ENCODE measurements at places on chromosomes 6 and 20.

DNA sequence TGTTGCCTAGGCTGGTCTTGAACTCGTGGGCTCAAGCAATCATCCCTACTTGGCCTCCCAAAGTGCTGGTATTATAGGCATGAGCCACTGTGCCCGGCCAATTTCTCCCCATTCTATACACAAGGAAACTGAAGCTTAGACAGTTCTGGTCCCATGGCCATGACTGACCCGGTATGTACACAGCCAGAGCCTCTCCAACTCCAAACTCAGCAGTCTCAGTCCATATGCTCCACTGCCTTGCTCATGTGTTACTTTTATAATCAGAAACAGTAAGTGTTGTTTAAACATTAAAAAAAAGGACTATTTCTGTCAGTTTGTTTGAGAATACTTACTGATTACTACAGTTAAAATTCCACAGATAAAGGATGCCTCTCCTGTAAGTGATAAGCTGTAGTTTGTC is 50.6 kb downstream of the RNF24 start:
- no peak for DNase-seq

- no peak for DNase-seq
These were observed 543.1 kb upstream of the IRAK1BP1 start for GRCh38 chr6:78324213-78324612.

- peak; percentile 93 for DNase-seq
These were observed 36.5 kb upstream of the MLN start for GRCh38 chr6:33840048-33840926.

GRCh38 chr6:136723780-136724179 is 68.5 kb downstream of the MAP3K5 start:
- DNase-seq = no peak

- no peak for DNase-seq
These were observed 33.2 kb upstream of the SNX9 start for GRCh38 chr6:157789861-157790260.

- DNase-seq = no peak
These were observed 53.4 kb downstream of the PTCHD4 start for GRCh38 chr6:48057601-48058000.

GRCh38 chr6:142331075-142331551 is 29.3 kb downstream of the ADGRG6 start:
- DNase-seq = no peak

DNA sequence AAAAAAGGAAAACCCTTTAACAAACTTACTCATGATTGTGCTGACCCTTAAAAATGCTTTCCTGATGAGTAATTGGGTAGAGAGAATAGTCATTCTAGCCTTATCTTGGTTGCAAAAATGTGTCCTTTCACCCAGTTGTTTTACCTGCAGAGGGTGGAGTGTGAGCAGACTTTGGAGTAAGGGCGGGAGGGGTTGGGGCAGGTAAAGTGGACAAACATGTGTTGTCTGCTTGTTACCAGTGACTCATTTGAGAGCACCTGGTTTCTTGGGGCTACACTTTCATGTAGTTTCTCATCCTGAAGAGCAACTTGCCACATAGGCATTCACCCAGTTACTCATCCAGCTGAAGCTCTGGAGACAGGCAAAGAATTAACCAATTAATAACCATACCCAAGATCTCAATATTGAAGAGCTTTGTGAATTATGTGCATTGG is 121.1 kb downstream of the TNFRSF21 start:
- DNase-seq = peak; percentile 87

- no peak for DNase-seq
These were observed 20.3 kb downstream of the MMS22L start for GRCh38 chr6:97262676-97263075.

DNA sequence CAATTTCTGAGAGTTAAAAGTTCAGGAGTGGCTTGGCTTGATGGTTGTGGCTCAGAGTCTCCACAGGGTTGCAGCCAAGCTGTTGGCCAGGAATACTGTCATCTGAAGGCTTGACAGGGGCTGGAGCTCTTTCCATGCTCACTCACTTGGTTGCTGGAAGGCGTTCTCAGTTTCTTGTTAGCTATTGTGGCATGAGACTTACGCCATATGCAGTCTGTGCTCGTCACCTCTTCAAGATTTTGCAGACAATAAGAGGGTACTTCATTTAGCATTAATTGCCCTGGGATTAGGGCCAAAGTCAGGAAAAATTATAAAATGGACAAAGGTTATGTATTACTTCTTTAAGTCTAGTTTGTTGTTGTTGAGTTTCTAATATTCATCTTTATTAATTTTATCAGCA is 380.6 kb upstream of the MAP3K7 start:
- DNase-seq = no peak

DNA sequence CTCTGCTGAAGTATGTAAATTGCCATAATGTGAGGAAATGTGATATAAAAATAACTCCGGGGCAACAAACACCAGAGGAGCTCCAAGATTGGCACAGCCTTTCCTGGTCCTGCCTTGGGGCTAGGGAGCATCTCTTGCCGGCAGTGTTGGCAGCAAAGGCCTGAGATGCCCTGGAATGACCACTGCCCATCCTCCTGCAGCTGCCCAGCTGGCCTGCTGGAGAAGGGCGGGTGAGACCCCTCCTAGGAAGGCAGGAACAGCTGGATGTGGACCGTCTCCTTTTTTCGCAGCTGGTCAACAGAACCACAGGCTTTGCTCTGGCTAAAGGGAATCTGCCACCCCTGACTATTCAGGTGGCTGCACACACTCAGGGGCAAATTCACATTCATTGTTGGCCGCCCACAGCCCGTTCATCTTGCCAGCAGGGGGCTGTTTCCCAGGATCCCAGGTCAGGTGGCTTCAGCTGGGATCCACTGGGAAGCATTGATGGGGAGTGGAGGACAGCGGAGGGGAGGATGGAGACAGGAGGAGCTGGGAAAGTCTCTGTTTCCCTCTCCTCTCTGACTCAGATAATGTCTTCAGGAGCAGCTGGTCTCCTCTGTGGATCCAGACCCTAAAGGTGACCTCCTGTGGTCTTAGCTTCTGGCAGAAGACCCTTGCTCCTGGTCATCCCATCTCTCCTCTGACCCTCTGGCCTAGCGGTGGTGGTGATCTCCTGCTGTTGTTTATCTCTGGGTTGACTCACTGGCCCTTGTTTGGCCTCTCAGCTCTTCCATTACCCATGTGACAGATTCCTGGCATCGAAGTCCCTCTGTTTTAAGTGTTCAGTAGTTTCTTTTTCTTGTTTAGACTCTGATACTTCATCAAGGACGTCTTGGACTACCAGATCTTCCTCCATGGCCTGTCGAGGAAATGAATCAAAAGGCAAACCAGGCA is 336.7 kb downstream of the DHX35 start:
- DNase-seq = no peak

GRCh38 chr6:16706911-16707783 is 54.1 kb downstream of the ATXN1 start:
- DNase-seq = no peak

- no peak for DNase-seq
These were observed 173.7 kb downstream of the MBOAT1 start for GRCh38 chr6:20038410-20039204.

DNA sequence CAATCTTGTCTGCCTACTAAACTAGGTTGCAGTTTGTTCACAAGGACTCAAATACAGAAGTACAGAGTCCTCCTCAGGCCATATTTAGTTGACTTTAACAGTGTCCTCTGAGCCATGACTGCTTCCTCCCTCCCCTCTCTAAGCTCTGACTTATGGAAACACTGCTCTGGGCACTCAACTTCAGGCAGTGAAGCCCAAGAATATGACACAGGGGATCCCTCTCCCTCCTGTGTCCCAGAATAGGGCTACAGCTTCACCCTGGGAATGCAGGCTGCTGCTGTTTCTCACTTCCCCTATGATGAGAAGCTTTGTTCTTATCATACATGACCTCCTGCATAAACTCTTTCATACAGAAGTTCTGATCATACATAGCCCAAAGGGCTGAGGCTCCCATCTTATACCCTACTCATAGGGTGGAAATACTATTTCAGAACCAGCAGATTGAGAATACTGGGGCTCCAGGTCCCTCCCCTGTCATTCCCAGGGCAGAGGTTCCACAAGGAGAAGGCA is 97.3 kb upstream of the UST start:
- DNase-seq = no peak

DNA sequence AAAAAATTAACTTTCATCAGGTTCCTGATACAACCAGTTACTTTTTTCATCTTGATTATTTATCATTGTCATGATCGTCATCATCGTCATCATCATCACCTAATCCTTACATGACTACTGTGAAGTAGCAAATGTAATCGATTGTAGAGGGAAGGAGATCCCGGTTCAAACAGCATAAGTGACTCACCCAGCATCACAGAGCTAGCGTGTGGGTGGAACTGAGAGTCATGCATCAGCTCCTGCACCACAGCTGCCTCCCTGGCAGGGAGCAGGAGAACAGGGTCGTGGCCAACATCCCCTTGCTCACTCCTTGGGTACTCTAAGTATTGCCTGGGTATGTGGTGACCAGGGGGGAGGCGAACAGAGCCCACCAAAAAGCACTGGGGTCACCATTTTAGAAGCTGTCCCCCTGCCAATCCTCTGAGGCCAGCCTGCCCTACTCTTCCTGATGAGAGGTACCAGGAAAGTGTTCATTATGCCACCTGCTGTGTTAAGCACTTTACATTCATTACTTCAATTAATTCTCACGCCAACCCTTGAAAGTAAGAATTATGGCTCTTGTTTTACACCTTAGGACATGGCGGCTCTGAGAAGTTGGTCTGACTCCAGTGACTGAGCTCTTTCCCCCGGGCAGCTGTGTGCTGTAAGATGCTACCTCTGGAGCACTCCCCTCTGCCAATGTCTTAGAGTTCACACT is 425.2 kb downstream of the CD83 start:
- DNase-seq = no peak

DNA sequence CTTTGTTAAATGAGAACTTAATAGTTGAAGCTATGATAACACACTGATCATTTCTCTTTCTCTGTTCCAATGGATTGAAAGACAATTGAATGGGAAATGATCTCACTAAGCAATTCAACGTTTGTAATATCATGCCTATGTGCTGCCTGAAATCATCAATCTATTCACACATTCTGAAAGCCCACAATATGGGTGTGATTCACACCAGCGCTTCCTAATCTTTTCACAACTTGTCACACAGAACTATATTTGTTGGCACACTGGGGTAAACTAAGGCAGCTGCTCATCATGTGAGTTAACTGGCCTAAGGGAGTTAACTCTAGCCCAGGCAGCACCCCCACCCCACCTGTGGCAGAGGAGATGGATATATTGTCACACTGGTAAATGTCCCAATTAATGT is 37.1 kb upstream of the UTRN start:
- DNase-seq = no peak

- DNase-seq = no peak
These were observed at the start of gene TREM1 for GRCh38 chr6:41286544-41287346. TSS of gene TREM1 (minus strand) at chr6:41286682. CDS start at chr6:41286655, 27 bp downstream.

GRCh38 chr6:29564875-29565274 is 5.3 kb upstream of the UBD start:
- DNase-seq = no peak

- no peak for DNase-seq
These were observed 142.5 kb downstream of the PREX1 start for GRCh38 chr20:48685300-48685699.

DNA sequence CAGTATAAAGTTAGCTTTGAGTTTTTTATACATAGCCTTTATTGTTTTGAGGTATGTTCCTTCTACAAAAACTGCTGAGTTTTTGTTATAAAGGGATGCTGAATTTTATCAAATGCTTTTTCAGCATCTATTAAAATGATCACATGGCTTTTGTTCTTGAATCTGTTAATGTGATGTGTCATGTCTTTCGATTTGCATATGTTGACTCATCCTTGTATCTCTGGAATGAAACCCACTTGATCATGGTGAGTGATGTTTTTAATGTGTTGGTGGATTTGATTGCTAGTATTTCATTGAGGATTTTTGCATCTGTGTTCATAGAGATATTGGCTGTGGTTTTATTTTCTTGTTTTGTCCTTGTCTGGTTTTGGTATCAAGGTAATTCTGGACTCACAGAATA is 24.7 kb upstream of the BLCAP start:
- DNase-seq = no peak

DNA sequence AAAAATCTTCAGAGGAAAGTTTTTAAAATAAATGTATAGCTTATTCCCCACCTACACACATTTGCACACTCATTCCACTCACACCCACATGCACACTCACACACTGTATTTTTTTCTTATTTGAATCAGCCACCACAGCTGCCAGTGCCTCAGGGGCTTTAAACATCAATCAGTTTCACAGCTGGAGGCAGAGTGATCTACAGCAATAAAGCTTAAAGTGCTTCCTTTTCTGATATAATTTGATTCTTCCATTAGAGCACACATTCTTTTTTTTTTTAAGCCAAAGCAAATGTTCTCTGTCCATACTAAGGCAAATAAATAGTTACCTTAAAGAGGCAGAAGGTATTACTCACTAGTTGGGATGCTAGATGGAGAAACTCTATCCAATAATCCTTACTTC is 498.8 kb upstream of the POU3F2 start:
- DNase-seq = no peak

- DNase-seq = no peak
These were observed 10.2 kb downstream of the BMP7 start for GRCh38 chr20:57256205-57256604.

DNA sequence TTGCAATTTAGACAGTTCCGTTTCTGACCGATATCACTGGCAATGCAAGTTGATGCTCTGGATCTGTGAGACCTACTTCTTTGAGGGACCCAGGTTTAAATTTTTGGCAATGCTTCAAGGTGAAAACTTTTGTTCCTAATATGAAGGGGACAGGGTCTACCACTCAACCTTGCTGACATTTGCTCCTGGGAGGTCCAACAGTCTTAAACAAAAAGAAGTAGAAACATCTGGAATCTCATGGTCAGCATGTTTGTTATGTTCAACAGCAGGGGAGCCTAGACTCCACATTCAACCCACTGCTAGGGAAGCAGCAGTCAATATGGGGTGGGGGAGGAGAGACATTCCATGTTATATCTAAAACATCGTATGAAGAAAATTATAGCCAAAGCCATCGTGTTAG is 196.4 kb downstream of the SIM1 start:
- no peak for DNase-seq

DNA sequence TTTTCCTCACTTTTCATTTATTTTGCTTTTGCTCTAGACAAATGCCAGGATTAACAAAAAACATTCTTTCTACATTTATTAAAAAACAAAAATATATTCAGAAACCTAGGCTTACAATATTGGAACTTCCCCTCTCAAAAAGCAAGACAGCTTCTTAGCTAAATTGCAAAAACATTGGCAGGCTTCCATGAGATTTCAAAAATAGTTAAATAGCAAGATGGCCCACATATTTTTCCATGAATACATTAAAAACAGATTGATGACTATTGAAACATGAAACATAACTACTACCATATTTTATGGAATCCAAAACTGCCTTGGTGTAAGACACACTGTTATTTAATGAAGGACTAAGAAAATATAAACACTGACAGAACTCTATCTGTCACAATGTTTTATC is 92.0 kb downstream of the LY86 start:
- no peak for DNase-seq

- no peak for DNase-seq
These were observed 31.9 kb downstream of the NUDT3 start for GRCh38 chr6:34360556-34360955.

GRCh38 chr6:85678026-85678601 is 35.4 kb upstream of the SYNCRIP start:
- DNase-seq = no peak

GRCh38 chr6:3226481-3227362 is 731 bp downstream of the TUBB2B start:
- DNase-seq = no peak
